ENCODE measurements at places on chromosomes 3 and 15. TPM values are rescaled to one million over a fixed set of nuclear protein-coding genes. Genes with fewer than 3 reads are reported as not detected.

GRCh38 chr3:9330166-9330703 lies 32.6 kb upstream of the THUMPD3 start:
- H3K27me3 ChIP-seq, result no peaks in the 10 kb centered on the region
- no peaks in the 10 kb centered on the region for H3K36me3 ChIP-seq
- H3K4me1 ChIP-seq, result no peaks in the 10 kb centered on the region
- DNase-seq, result no peak
- H3K4me3 ChIP-seq, result no peak overlapping the region
- no peak overlapping the region for H3K27ac ChIP-seq

GOLGA8S gene
- 0.17 TPM for polyA plus RNA-seq

- H3K4me1 ChIP-seq, result no peaks in the 10 kb centered on the region
- H3K27me3 ChIP-seq, result peaks cover 5% of the 10 kb centered on the region
- no peak overlapping the region for H3K27ac ChIP-seq
Observed at GRCh38 chr3:133915685-133916658, 20.3 kb upstream of the RAB6B start.

- no peaks in the 10 kb centered on the region for H3K4me1 ChIP-seq
- H3K27me3 ChIP-seq, result no peaks in the 10 kb centered on the region
Observed at GRCh38 chr3:37255990-37256308, 81.6 kb upstream of the LRRFIP2 start.

CPNE9 gene
- polyA plus RNA-seq, result 0.55 TPM

GRCh38 chr3:129130291-129130813 lies 8.7 kb upstream of the RAB43 start:
- no peaks in the 10 kb centered on the region for H3K27me3 ChIP-seq
- no peak for DNase-seq
- H3K27ac ChIP-seq, result no peak overlapping the region
- H3K4me1 ChIP-seq, result no peaks in the 10 kb centered on the region
- no peak overlapping the region for H3K4me3 ChIP-seq
- H3K36me3 ChIP-seq, result peaks cover 96% of the 10 kb centered on the region

DNA sequence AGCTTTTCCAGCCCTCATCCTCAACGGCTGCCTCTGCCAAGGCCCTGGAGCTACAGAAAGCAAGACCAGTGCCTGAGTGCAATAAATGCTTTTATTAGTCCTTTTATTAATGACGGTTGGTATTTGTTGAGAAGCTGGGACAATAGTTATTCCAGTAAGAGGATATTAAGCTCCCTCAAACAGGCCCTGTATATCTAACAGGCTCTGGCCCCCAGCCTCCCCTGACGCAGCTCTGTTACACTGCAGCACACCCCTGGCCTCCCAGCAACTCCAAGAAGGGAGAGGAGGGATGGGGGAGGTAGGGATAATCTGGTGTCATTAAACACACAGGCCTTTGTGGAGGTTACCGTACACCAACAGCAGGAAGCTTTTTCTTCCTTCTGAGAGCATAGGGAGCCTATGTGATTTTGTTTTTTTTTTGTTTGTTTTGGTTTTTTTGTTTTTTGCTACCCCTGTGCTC lies 30.8 kb upstream of the MAGEF1 start:
- H3K27me3 ChIP-seq, result no peaks in the 10 kb centered on the region
- no peak for DNase-seq
- H3K27ac ChIP-seq, result no peak overlapping the region
- H3K36me3 ChIP-seq, result no peaks in the 10 kb centered on the region
- H3K4me3 ChIP-seq, result no peak overlapping the region

DNA sequence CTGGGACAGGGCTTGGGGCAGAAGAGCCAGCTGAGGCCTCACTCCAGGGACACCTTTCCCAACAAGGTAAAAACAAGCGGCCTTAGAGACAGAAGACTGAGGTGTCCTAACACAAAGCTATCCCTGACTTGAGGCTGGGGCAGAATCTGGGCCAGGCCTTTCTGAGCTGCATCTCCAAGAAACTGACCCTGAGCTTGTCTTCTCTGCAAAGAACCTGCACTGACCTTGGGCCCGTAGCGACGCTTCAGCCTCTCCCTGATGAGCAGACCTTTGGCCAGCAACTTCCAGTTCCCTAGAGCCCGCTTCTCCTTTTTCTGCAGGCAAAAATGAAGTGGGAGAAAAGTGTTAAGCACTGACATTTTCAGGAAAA lies 22.2 kb downstream of the TMEM43 start:
- peak; percentile 29 for DNase-seq
- peaks cover 24% of the 10 kb centered on the region for H3K36me3 ChIP-seq
- H3K4me1 ChIP-seq, result peaks cover 44% of the 10 kb centered on the region
- no peaks in the 10 kb centered on the region for H3K27me3 ChIP-seq
- no peak overlapping the region for H3K4me3 ChIP-seq
- peak overlapping the region; percentile 39 for H3K27ac ChIP-seq

GRCh38 chr3:73292220-73292619 lies 230.8 kb downstream of the EBLN2 start:
- DNase-seq, result no peak
- H3K36me3 ChIP-seq, result no peaks in the 10 kb centered on the region
- H3K27me3 ChIP-seq, result no peaks in the 10 kb centered on the region
- no peak overlapping the region for H3K4me3 ChIP-seq
- H3K27ac ChIP-seq, result no peak overlapping the region
- H3K4me1 ChIP-seq, result no peaks in the 10 kb centered on the region

GRCh38 chr3:106183762-106184391 lies 315.1 kb upstream of the CBLB start:
- DNase-seq, result no peak
- no peaks in the 10 kb centered on the region for H3K4me1 ChIP-seq
- no peak overlapping the region for H3K27ac ChIP-seq
- H3K4me3 ChIP-seq, result no peak overlapping the region

- peaks cover 57% of the 10 kb centered on the region for H3K36me3 ChIP-seq
- no peak overlapping the region for H3K27ac ChIP-seq
- H3K4me1 ChIP-seq, result no peaks in the 10 kb centered on the region
- DNase-seq, result no peak
- H3K27me3 ChIP-seq, result no peaks in the 10 kb centered on the region
Observed at GRCh38 chr15:39595338-39596221, 14.7 kb downstream of the THBS1 start.

- no peak for DNase-seq
- peak overlapping the region; percentile 89 for H3K27ac ChIP-seq
- H3K4me1 ChIP-seq, result peaks cover 50% of the 10 kb centered on the region
- H3K36me3 ChIP-seq, result peaks cover 24% of the 10 kb centered on the region
Observed at GRCh38 chr3:88059380-88060170, 520 bp downstream of the ZNF654 start.

DNA sequence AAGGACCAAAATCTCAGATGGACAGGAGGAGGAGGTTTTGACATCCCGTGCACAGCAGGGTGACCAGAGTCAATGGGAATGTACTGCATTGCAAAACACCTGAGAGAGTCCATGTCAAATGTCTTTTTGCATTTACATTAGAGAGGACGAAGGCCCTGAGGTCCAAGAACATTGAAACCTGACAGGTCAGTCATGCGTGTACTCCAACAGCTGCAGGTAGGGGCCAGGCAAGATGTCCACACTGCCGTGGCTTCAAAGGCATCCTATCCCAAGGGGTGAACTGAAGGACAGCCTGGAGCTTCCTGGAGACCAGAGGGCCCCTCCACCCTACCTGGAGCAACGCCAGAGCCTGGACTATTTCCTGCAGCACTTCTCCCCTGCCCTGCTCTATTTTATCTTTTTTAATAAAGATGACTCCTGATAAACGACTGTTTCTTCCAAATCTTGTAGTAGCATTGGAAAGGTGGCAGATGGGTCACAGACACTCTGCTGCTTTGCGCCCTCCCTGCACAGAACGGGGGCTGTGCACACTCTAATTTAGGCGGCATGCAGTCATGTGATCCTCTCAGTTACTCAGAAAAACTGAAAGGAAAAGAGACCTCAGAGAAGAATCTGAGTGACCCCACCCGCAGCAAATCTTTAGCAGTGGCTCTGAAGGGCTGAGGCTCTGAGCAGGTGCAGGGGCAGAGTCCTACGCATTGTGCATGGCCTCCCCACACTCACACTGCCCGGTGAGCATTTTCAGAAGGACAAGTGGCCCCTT lies 68.2 kb downstream of the HMCES start:
- no peaks in the 10 kb centered on the region for H3K36me3 ChIP-seq
- no peak overlapping the region for H3K4me3 ChIP-seq
- H3K27me3 ChIP-seq, result no peaks in the 10 kb centered on the region
- DNase-seq, result no peak
- H3K4me1 ChIP-seq, result peaks cover 26% of the 10 kb centered on the region

GADL1 gene
- not detected for polyA plus RNA-seq

- H3K4me3 ChIP-seq, result no peak overlapping the region
- no peaks in the 10 kb centered on the region for H3K27me3 ChIP-seq
- H3K36me3 ChIP-seq, result no peaks in the 10 kb centered on the region
- H3K4me1 ChIP-seq, result no peaks in the 10 kb centered on the region
- H3K27ac ChIP-seq, result no peak overlapping the region
Observed at GRCh38 chr15:97881346-97881965, 79.0 kb upstream of the ARRDC4 start.

DNA sequence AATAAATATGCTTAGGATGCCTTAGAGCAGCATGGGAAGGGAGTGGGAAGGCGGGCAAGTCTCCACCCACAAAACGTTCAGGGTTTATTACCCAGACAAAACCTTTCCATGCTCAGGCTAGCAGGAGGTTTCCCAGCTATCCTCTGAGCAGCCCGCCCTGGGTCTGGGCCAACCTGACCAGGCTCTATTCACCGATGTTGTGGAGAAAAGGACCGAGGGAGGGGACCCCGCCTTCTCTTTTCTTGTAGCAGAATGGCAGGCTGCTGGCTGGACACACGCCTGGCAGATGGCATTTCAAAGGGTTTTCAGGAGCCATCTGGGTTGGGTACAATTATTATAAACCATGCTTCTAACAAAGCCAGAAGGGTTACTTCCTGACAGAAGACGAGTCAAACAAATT lies 540.9 kb downstream of the MAGI1 start:
- no peaks in the 10 kb centered on the region for H3K36me3 ChIP-seq
- DNase-seq, result no peak
- no peak overlapping the region for H3K4me3 ChIP-seq

DNA sequence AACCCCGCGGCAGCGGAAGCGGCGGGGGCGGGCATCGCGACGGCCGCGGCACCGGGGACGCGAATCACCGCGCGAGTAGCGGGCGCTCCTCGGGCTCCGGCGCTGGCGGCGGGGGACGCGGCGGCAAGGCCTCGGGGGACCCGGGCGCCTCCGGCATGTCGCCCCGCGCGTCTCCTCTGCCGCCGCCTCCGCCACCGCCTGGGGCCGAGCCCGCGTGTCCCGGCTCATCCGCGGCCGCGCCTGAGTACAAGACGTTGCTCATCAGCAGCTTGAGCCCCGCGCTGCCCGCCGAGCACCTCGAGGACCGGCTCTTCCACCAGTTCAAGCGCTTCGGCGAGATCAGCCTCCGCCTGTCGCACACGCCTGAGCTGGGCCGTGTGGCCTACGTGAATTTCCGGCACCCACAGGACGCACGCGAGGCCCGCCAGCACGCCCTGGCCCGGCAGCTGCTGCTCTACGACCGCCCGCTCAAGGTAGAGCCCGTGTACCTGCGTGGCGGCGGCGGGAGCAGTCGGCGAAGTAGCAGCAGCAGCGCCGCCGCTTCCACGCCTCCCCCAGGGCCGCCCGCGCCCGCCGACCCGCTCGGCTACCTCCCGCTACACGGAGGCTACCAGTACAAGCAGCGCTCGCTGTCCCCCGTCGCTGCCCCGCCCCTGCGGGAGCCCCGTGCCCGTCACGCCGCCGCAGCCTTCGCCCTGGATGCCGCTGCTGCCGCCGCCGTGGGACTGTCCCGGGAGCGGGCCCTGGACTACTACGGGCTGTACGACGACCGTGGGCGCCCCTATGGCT lies 675 bp downstream of the RBM15B start:
- peak overlapping the region; percentile 41 for H3K27ac ChIP-seq
- peaks cover 52% of the 10 kb centered on the region for H3K36me3 ChIP-seq
- peaks cover 32% of the 10 kb centered on the region for H3K4me1 ChIP-seq
- H3K27me3 ChIP-seq, result no peaks in the 10 kb centered on the region

DNA sequence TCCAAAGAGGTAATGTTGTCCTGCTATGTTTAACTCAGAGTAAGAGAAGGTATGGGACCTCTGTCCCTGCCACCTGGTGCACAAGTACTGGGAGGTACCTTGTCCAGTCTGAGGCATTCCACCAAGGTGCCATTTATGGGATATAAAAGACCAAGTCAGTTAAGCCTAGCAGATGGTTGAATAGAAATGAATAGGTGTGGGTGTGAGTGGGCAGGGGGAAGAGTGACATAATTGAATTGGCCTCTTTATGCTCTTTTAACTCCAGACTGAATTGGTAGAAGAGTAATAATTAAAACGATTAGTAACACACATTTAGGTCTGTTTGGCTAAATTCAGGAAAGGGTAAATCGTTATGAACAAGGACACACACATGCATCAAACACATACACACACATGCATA lies 562 bp downstream of the ADGRG7 start:
- no peaks in the 10 kb centered on the region for H3K36me3 ChIP-seq
- no peak overlapping the region for H3K4me3 ChIP-seq
- H3K27ac ChIP-seq, result no peak overlapping the region
- no peaks in the 10 kb centered on the region for H3K4me1 ChIP-seq
- DNase-seq, result no peak

DNA sequence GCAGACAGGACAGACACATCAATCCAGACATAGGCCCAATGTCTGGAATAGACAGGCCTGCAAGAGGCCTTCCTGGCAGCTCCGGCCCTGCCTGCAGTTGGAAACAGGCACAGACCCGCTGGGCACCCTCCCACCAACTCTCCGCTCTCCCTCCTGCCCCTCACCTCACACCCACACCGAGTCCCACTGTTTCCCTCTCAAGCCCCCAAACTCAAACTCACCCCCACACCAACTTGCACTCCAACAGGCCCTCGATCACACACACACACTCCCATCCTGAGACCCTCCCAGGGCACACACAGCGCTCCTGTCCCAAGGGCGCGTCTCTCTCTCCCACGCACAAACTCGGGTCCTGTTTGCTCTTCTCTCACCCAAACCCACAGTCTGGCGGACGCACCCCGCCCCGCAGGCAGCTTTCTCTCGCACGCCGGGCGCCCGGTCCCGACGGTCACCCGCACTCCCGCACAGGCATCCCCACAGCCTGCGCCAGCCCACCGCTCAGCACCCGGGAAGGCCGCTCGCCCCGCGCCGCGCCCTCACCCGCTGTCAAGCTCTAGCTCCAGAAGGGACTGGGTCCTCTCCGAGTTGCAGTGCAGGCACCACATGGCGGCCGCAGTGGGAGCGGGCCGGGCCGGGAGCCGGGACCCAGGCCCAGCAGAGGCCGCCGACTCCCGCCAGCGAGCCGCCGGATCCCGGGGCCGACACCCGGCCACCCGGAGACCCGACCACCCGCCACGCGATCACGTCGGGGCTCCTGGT lies 106.2 kb downstream of the IQSEC1 start:
- H3K4me1 ChIP-seq, result peaks cover 58% of the 10 kb centered on the region
- no peak overlapping the region for H3K4me3 ChIP-seq
- peaks cover 6% of the 10 kb centered on the region for H3K27me3 ChIP-seq
- peaks cover 17% of the 10 kb centered on the region for H3K36me3 ChIP-seq
- no peak overlapping the region for H3K27ac ChIP-seq

FBXL2 gene
- polyA plus RNA-seq, result not detected

- DNase-seq, result no peak
- no peak overlapping the region for H3K27ac ChIP-seq
- H3K4me3 ChIP-seq, result no peak overlapping the region
- H3K27me3 ChIP-seq, result no peaks in the 10 kb centered on the region
- H3K36me3 ChIP-seq, result no peaks in the 10 kb centered on the region
- no peaks in the 10 kb centered on the region for H3K4me1 ChIP-seq
Observed at GRCh38 chr3:192875971-192876565, 41.6 kb downstream of the MB21D2 start.

GRCh38 chr3:244041-244440 lies 47.5 kb downstream of the CHL1 start:
- no peaks in the 10 kb centered on the region for H3K27me3 ChIP-seq
- H3K27ac ChIP-seq, result no peak overlapping the region
- no peak overlapping the region for H3K4me3 ChIP-seq

GRCh38 chr3:126346466-126346865 lies 10.7 kb downstream of the KLF15 start:
- H3K27ac ChIP-seq, result no peak overlapping the region
- no peak for DNase-seq
- no peaks in the 10 kb centered on the region for H3K27me3 ChIP-seq
- H3K36me3 ChIP-seq, result no peaks in the 10 kb centered on the region
- H3K4me3 ChIP-seq, result no peak overlapping the region
- no peaks in the 10 kb centered on the region for H3K4me1 ChIP-seq
